ENCODE measurements at places on chromosomes 2 and 18.

DNA sequence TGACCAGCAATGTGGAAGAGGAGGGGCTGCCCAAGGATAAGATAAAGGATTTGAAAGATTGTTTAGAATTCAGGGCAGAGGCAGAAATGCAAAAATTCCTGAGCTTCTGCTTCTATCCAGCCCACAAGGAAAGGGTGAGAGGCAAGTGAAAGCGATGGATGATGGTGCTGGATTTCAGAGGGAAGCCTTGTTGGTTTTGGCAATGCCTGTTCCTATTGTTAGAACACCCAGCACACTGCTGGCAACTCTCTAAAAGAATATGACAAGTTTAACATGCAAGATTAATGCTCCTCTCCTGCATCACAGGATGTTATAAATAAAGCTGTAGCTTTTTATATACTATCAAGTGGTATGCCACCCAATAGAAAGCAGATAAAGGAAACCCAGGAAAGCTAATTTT is 92.6 kb downstream of the ZNF385B start:
- no peak for DNase-seq
- H3K4me3 ChIP-seq, result no peak overlapping the region
- H3K36me3 ChIP-seq, result no peaks in the 10 kb centered on the region
- H3K4me1 ChIP-seq, result peaks cover 6% of the 10 kb centered on the region

GRCh38 chr2:227864161-227864756 is 7.2 kb upstream of the DAW1 start:
- DNase-seq, result no peak
- H3K4me3 ChIP-seq, result no peak overlapping the region
- H3K27me3 ChIP-seq, result no peaks in the 10 kb centered on the region
- H3K27ac ChIP-seq, result no peak overlapping the region
- no peaks in the 10 kb centered on the region for H3K36me3 ChIP-seq

DNA sequence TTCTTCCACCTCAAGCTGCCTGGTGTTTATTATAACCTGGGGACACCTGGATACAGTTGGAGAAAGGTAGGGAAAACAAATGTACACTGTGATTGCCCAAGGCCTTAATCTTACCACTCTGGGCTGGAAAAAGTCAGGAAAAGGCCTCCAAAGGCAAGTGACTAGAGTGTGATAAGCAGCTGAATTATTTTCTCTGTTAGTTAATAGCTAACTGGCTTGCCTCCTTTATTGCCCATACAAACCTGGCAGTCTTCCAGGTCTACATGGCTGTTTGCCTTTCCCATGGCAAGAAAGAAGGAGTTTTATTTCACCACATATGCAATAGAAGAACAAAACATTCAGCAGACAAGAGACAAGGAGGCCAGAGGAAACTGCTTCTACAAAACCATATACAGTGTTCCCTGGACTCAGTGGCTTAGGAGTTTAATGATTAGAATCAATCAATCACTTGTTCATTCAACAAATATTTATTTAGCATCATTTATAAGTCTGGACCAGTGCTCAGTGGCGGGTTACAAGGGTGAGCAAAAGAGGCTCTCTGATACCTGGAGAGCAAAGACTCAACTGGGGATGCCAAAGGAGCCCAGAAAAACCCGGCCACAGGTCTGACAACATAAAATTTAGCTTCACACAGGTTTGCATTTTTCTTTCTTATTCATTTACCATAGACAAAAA is 27.5 kb upstream of the SUCLG1 start:
- no peak for DNase-seq
- H3K36me3 ChIP-seq, result no peaks in the 10 kb centered on the region
- no peaks in the 10 kb centered on the region for H3K4me1 ChIP-seq
- no peaks in the 10 kb centered on the region for H3K27me3 ChIP-seq
- H3K27ac ChIP-seq, result no peak overlapping the region
- H3K4me3 ChIP-seq, result no peak overlapping the region

DNA sequence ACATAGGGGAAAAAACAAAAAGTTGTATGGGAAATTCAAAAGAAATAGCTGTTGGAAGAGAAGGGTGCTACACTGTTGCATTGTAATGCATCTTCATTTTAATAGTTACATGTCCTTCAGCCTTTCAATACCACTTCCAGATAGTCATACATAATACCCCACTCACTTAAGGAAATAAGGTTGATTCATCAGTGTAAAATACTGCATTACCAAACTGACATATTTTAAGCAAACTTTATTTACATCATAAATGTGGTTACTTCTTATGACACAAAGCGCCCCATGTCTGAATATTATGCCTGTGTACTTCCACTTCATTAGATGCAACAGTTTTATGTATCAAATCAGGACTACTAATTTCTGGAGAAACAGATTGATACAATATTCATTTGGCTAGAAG is 4.5 kb downstream of the RBMS1 start:
- no peak overlapping the region for H3K27ac ChIP-seq
- no peaks in the 10 kb centered on the region for H3K27me3 ChIP-seq
- peaks cover 29% of the 10 kb centered on the region for H3K4me1 ChIP-seq
- DNase-seq, result no peak

GRCh38 chr18:46155641-46156051 is 51.5 kb downstream of the HAUS1 start:
- H3K36me3 ChIP-seq, result no peaks in the 10 kb centered on the region
- no peak for DNase-seq
- H3K4me1 ChIP-seq, result peaks cover 40% of the 10 kb centered on the region
- H3K27me3 ChIP-seq, result no peaks in the 10 kb centered on the region
- H3K27ac ChIP-seq, result no peak overlapping the region

DNA sequence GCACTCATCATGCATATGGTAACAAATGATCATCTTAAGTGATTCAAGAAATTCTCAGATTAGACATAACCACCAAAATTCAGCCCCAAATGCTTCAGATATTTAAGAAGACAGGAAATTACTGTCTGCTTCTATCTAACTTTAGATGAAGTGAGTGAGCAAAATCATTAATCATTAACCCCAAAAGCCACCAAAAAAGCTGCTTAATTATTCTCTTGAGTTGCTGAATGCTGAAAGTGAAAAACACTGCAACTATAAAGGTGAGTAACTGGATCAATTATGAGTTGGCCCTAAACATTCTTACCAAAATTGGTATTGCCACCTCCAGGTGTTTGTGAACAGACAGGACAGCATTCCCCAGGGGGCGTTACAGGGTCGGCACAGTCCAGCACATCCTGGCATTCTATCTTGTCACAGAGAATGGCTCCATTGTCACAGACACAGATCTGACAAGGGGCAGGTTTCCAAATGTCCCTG is 69.6 kb downstream of the COL5A2 start:
- H3K4me1 ChIP-seq, result no peaks in the 10 kb centered on the region
- no peak overlapping the region for H3K27ac ChIP-seq

DNA sequence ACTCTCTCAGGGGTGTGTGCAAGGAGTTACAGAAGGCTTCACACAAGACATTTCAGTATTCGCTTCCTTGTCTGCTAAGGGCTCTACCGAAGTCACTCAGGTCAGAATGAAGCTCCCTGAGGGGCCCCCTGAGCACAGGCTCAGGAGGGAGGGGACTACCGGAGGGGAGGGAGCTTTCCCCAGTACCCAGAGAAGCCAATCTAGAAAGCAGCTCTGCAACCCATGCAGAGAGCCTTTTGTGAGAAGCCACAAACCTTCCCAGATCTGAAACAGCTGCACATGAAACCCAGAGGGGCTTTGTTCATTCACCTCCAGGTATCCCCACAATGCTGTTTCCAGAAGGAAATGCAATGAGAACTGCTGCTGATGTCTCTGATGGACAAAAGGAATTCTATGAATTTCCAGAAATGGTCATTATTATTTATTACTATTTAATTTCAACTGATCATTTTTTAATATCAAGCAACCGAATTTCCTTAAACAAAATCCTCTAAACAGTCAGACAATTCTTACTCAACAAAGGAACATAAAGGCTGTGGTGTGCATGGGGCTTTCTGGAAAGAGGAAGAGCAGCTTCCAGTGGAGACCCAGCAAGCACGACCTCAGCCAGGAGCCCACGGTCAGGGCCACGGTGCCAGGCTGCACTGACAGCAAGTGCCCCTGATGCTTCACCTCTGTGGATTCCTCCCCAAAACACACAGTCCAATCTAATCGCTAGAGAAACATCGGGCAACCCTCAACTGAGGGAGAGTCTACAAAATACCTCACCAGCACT is 42.0 kb downstream of the NDUFA10 start:
- no peaks in the 10 kb centered on the region for H3K27me3 ChIP-seq
- no peak overlapping the region for H3K27ac ChIP-seq
- no peak overlapping the region for H3K4me3 ChIP-seq

DNA sequence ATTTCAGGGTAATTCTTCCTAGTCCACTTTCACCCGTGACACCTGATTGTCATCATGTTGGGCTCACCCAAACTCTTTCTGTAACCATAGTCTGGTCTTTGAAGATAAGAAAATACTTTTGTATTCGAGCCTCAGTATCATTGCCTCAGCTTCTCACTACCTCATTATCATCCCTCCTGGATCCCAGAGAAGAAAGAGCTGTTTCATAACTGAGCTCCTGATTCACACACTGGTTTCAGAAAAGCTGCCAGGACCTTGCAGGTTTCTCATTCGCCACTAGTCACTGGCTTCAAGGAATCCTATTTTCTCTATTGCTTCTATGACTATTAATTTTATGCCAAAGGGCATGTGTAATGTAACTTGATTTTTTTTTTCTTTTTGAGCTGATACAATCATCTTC is 2.9 kb upstream of the CRIM1 start:
- H3K27ac ChIP-seq, result no peak overlapping the region
- no peaks in the 10 kb centered on the region for H3K36me3 ChIP-seq
- no peak for DNase-seq

DNA sequence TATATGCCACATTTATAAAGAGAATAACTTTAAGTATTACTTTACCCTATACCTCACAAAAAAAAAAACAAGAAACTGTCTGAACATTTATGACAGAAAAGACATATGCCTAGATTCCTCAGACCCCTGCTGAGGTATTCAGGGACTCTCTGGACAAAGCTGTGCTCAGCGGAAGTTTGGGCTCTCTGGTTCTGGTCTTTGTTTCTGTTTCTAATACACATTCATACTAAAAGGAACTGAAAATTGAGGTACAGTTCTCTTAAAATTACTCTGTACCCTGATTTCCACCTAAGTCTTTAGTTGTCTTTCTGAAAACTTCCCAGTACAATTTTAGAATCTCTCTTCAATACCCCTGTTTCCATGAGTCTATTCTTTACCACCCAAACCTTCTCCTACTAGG is 160.3 kb downstream of the IKZF2 start:
- no peak overlapping the region for H3K4me3 ChIP-seq
- H3K36me3 ChIP-seq, result no peaks in the 10 kb centered on the region
- no peak overlapping the region for H3K27ac ChIP-seq
- H3K27me3 ChIP-seq, result no peaks in the 10 kb centered on the region
- no peaks in the 10 kb centered on the region for H3K4me1 ChIP-seq

Data from psoas muscle (tissue), 8 donors.